ENCODE measurements at places on chromosomes 7 and 10.

DNA sequence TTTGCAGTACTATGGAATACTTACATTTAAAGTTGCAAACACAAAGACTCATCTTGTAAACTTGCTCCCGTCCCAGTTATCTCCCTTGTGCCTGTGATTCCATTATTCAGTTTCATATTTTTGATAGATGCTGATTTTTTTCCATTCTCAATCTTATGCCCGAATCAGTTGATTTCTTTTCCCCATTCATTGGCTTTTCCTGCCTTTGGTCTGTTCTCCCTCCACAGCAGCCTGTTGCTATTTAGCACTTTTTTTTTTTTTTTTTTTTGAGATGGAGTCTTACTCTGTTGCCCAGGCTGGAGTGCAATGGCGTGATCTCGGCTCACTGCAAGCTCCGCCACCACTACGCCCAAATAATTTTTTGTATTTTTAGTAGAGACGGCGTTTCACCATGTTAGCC, 78.0 kb downstream of the ABCC2 start:
- DNase-seq: no peak

- no peak for DNase-seq
Measured at GRCh38 chr10:43376828-43377423, 5.5 kb downstream of the FXYD4 start.

DNA sequence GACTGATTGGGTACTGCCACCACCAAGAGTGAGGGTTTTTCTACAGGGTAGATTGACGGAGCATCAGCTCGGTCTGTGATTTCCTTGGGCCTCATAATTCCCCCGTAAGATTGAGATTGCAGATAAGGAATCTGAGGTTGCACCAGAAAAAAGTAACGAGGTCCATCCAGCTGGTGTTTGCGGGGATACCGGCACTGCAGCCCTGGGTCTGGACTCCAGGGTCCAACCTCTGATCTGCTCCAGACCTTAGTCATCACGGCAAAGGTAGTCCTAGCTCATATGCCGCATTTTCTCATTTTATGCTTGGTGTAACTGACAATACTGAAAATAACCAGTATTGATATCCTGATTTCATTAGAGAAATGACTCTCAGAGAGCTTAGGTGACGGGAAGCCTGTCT, 3.9 kb downstream of the CARD11 start:
- no peak for DNase-seq

GRCh38 chr10:125392154-125392553, 231.8 kb upstream of the CTBP2 start:
- DNase-seq: no peak

DNA sequence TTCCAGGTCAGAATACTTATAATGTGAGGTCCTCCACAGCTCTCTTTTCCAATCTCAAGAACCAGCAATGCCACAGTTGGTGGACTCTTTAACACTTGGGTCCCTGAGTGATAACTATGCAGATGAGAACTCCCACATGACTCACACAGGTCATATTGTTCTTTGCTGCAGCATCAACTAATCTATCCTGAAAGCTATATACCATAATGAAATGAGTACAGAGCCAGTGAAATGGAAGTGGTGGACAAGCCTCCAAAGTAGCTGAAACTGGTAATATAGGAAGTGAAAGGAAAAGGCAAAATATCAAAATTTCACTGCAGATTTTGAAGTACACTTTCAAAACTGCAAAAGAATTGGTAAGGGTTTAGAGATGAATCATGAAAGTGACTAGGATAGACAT, 45.6 kb downstream of the SORCS1 start:
- no peak for DNase-seq

DNA sequence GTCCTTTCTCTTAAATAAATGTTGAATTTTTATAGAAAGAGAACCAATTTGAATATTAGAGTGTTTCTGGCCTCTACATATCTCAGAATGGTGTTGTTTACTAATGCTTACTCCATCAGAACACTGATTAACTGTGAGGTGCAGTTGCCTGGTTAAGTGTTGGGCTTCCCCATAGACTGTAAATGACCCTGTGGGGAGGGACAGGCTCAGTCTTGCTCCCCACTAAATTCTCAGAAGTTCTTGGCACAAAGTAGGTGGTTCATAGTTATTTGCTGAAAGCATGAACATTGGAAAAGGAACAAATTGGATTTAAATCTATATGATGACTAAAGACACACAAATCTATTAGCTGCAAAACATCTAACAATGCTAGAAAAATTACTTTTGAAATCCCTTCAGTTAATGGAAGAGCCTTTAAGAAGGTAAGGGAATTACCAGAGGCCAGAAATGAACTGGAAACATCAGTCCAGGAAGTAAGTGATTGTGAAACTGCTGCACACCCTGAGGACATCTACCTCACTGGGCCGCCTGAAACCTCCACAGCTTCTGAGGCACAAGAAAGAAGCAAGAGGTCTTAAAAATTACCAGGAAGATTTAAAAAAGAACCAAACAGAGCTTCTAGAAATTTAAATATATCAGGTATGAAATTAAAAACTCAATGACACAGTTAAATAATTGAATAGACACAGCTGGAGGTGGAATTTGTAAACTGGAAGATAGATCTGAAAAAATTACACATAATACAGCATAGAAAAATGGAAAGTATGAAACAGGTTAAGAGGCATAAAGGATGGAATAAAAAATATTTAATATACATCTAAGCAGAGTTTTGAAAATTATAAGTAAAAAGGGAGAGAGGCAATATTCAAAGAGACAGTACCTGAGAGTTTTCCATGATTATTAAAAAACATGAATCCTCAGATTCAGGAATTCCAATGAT, 17.8 kb upstream of the COMTD1 start:
- DNase-seq: no peak

GRCh38 chr10:79610601-79611191, at the start of gene SFTPA1:
Gene SFTPA1 (plus strand): TSS chr10:79610939. CDS start chr10:79611826, 887 bp downstream.
- no peak for DNase-seq

DNA sequence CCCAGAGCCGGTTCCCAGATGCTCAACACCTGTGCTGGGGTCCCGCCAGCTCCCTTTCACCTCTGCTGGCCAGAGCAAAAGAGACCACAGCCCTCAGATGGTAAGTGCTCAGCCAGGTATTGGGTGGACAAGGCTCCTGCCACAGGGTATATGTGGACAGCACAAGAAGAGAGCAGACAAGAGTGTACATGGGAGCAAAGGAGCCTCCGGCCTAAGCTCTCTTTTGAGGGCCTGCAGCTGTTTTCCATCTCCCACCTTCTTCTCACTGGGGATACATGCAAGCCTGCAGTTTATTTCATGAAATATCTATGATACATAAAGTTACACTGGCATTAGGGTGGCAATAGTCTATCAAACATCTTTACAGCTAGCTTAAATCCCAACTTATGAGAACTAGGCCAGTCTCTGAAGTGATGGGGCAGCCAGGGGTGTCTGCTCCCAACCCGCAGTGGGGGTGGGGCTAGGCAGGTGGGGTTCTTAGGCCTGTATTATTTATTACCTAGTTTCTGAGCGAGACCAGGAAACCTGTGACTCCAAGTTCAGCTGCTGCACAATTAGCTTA, 50.4 kb upstream of the DDC start:
- no peak for DNase-seq

GRCh38 chr7:47684728-47685127, 102.8 kb upstream of the TNS3 start:
- no peak for DNase-seq

- DNase-seq: no peak
Measured at GRCh38 chr10:61805091-61805490, 96.4 kb upstream of the ARID5B start.

GRCh38 chr10:78687626-78688025, 381.1 kb upstream of the ZMIZ1 start:
- no peak for DNase-seq

GRCh38 chr10:34262985-34263384, 552.1 kb downstream of the PARD3 start:
- no peak for DNase-seq

- DNase-seq: no peak
Measured at GRCh38 chr7:43590862-43591557, 8.1 kb downstream of the STK17A start.
